HFFc6 (cell line): ENCODE measurements at places on chromosomes 11 and 22. TPM values are rescaled to one million over a fixed set of nuclear protein-coding genes. Genes with fewer than 3 reads are reported as not detected.
A peak's percentile ranks its signal among the peaks of the same experiment; 100 is the strongest.

- DNase-seq, result no peak
Measured at GRCh38 chr11:43871051-43871450, 9.6 kb upstream of the ALKBH3 start.

GRCh38 chr22:50250555-50251476 lies at the start of gene HDAC10:
TSS of gene HDAC10 (minus strand) at chr22:50251265. CDS start at chr22:50251032, 233 bp downstream.
- DNase-seq, result peak; percentile 64

DNA sequence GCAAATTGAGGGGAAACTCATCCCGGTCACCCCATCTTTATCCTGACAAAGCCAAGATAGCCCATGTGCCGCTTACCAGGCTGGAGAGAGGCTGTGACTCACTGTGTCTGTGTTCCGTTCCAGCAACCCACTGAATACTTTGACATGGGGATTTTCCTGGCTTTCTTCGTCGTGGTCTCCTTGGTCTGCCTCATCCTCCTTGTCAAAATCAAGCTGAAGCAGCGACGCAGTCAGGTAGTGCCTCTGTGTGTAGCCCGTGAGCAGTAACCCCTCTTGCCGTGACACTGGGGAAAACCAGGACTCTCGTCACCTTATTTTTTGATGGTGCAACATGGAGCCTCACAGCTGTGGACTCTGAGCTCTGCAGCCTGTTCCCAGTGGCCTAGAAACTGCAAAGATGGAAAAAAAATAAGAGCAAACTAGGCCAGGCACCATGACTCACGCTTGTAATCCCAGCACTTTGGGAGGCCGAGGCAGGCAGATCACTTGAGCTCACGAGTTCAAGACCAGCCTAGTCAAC lies 16.9 kb downstream of the C22orf31 start:
- DNase-seq, result peak; percentile 74

- DNase-seq, result no peak
Measured at GRCh38 chr11:111627591-111627990, 25.3 kb downstream of the SIK2 start.

GRCh38 chr22:50544078-50544745 lies 1.5 kb upstream of the KLHDC7B start:
- peak; percentile 55 for DNase-seq

DNA sequence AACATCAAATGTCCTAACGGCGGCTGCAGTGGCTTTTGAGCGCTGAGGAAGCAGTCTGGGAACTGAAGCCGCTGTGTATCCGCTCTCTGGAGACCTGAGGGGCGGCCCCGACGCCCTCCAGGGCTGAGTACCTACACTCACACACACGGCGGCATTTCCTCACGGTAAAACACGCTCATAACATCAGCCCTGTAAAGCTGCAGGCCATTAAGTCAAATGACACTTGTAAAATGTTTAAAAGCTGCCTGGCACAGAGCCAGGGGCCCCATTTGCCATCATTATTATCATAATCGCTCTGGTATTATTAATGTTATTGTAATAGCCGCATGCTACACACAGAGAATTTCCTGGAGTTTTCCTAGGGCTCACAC lies 5.1 kb downstream of the CARS1 start:
- no peak for DNase-seq

DNA sequence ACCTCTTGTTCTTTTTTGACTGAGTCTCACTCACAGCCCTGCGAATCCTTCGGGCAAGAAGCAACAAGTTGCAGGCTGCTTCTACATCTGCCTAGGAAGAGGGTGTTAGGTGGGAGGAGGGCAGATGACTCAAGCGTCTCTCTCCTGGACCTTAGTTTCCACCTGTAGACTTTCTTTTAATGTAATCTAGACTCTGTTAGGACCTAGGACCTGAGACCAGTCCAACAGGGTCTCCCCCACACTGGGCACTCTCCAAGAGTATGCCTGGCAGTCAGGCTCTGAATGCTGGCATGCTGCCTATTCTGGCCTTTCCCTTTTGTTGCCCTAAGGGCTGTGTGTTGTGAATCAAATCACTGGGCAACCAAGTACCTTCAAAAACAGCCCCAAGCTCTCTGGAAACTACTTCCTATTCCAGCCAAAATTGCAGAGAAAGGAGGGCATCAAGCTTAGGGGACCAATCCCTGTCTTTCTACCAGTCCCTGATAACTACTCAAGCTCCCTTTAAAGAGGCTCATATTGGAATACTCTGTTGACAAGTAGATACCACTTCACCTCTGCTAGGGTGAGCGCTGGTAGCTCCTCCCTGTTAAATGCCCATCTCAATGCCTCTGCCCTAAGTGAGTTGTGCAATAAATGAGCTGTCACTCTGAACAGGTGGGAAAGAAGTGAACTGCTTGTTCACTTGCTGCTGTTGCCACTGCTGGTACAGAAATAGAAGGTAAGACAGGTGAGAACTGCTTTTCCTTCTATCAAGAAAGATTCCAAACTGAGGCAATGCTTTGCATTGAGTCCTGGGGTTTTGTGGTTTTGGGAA lies at the start of gene BBOX1:
BBOX1 (plus strand) TSS at position 514 of the 814 bp plus-strand sequence. CDS start 14,616 bp downstream, outside the sequence.
- peak; percentile 36 for DNase-seq

GRCh38 chr11:62499944-62500649 lies 46.5 kb downstream of the AHNAK start:
- no peak for DNase-seq

- DNase-seq, result peak; percentile 7
Measured at GRCh38 chr11:112255067-112255720, 5.5 kb downstream of the PLET1 start.

GRCh38 chr11:32796425-32796824 lies 2.0 kb upstream of the CCDC73 start:
- no peak for DNase-seq

GRCh38 chr11:93116641-93117441 lies 81.0 kb downstream of the SLC36A4 start:
- no peak for DNase-seq

GRCh38 chr22:35403356-35403755 lies 3.4 kb downstream of the MCM5 start:
- no peak for DNase-seq

GRCh38 chr11:94297985-94298576 lies 6.3 kb upstream of the IZUMO1R start:
- DNase-seq, result no peak

GRCh38 chr11:46903846-46904245 lies 14.5 kb downstream of the LRP4 start:
- no peak for DNase-seq

DNA sequence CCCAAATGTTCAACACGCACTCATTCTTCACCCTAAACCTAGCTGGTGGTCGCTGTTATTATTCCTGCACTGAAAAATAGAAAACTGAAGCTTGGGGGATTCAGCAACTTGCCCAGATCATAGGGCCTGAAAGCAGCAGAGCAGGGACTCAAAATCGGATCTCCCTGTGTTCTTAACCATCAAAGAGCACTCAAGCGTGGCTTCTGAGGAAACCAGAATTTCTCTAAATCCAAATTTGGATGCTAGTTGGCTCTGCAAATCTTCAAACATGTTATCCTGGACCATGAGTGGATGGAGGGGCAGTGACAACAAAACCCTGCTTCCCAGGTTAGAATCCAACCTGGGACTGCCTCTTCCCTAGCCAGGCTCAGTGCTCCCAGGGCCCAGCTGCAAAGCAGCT lies 11.6 kb upstream of the ARAP1 start:
- DNase-seq, result no peak

DNA sequence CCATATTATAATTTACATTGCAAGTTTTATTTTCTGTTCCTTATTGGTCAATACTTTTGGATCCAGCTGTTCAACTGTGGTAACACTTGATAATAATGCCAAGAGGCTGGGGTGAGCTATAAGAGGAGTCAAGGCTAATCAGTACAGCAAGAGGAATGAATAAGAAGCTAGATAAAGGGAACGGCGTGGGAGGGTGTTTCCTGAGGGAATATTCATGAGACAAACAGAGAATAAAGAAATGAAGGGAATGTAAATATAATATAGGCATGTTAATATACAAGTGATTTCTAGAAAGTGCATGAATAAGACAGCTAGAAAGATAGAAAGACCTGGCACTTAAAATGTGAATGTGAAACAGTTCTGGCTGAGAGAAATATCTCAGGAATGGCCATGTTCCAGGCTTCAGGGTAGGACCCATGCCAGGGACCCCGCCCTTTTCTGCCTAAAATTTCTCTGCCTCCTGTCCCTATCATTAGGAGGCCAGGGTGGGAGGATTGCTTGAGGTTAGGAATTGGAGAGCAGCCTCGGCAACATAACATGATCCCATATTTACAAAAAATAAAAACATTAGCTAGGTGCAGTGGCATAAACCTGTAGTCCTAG lies 3.9 kb downstream of the OR51B4 start:
- no peak for DNase-seq

GRCh38 chr11:86802601-86803051 lies 2.3 kb downstream of the PRSS23 start:
- DNase-seq, result peak; percentile 50

GRCh38 chr22:38518620-38519019 lies 12.5 kb upstream of the DDX17 start:
- DNase-seq, result no peak

DNA sequence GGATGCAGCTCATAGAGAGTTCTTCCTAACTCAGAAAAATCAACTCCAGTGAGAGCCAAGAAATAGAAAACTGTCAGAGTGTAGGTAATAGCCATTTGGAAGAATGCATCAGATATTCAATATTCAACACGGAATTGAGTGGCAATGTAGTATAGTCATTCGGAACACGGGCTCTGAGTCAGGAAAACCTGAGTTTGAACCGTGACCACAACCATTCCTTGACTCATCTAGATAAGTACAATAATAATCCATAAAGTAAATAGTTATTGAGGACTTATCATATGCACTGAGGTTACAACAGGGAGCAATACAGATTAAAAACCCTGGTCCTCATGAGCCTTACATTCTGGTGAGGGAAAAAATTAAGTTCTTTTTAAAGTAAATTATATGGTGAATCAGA lies 62.6 kb upstream of the PHF21A start:
- peak; percentile 10 for DNase-seq

GRCh38 chr22:48084729-48085050 lies 1322.2 kb downstream of the TBC1D22A start:
- no peak for DNase-seq

IGLL1 gene
- not detected in 3 replicates for total RNA-seq

OR8G5 gene
- total RNA-seq, result not detected in 3 replicates

PKDREJ gene
- not detected in 3 replicates for total RNA-seq

IL10RA gene
- not detected in 3 replicates for total RNA-seq

SLC22A6 gene
- total RNA-seq, result not detected in 3 replicates

SYT7 gene
- 0.11 TPM in 1 of 2 replicates, not detected in the other for total RNA-seq

RAB30 gene
- total RNA-seq, result 18.8 to 21.0 TPM (median 20.5 TPM) in 3 replicates

CCDC116 gene
- total RNA-seq, result 0.22 to 0.35 TPM (median 0.26 TPM) in 3 replicates
